Activated naive CD4-positive, alpha-beta T cell treated with anti-CD3 and anti-CD28 coated beads, Interleukin-2, amount 10 ng/mL, durations not matched to agents 7 days and 5 days (primary cell): ENCODE measurements at places on chromosomes 3 and 15.

DNA sequence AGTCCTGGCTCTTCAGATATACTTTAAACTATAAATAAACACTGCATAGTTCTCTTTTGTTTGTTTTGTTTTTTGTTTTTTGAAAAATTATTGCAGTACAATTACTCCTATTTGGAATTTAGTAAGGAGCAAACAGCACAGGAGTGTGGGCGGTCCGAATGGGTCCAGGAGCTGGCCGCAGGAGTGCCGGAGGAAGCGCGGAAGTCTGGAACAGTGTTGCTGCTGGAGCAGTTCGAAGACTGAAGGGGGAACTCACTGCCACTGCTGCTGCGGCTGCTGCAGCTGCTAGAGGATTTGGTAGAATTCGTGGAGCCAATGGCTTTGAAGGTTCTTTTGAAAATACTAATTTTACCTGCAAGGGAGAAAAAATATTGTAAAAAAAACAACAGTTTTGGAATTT, 329.9 kb downstream of the ZNF385D start:
- no peak for DNase-seq

- DNase-seq = peak; percentile 38
These were observed 109.3 kb downstream of the OXNAD1 start for GRCh38 chr3:16374047-16374934.

- no peak for DNase-seq
These were observed 675 bp downstream of the RYR3 start for GRCh38 chr15:33311312-33311971.

- DNase-seq = no peak
These were observed 75.3 kb upstream of the STRIT1 start for GRCh38 chr3:155368786-155369185.

GRCh38 chr3:187875863-187876262, 130.6 kb upstream of the BCL6 start:
- DNase-seq = no peak

GRCh38 chr3:120410541-120410940, 40.3 kb downstream of the FSTL1 start:
- no peak for DNase-seq

DNA sequence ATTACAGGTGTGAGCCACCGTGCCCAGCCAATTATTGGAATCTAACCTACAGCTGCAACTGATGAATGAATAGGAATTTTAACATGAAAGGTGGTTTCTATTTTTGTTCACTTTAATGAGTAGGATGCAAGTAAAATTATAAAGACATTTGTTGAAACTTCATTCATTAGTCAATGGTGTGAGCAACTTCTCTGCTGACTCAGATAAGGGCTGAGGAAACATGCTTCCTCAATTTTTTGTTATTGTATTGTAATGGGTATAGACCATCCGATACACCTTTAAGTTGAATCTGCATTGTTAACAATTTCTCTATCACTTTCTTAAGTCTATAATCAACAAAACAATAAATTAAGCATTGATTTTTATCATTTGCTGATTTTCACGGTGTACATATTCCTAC, 127.8 kb downstream of the STAG1 start:
- DNase-seq = no peak

DNA sequence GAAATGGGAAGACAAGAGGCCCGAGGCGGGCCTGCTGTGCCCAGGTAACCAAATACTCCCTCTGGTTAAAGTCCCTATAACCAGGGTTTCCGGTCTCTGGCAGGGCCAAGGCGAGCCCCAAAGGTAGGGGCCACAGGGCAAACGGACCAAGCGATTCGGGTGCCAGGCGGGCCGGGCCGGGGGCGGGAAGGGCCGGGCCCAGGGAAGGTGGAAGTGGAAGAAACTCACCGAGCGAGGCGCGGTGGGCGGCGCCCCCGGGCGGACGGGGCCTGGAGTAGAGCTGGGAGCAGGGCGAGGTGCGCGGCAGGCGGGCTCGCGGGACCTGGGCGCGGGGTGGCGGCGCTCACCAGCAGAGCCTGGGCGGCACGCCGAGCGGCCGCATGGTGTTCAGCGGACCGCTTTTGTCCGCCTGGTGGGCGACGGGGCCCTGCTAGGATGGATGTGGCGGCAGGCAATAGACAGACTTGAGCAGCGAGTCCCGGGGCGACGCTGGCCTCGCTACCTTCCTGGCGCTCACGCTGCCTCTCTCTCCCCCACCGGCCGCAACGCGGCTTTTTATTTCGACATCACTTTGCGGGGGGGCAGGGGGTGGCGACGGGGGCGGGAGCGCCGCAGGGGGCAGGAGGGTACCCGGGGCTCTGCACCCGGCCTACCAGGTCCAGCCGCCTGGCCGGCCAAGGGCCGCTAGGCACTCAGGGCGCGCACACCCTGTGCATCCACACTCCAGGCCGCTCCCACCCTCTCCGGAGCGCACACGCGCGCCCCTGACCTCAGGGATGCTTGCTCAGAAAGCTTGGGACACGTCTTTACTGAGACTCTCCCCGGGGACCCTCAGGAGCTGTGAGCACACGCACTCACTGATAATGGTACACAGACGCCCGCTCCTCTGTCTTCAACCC, at the start of gene GATA2:
GATA2 (minus strand) TSS at position 531 of the 899 bp plus-strand sequence. CDS start 6,170 bp downstream, outside the sequence.
- DNase-seq = peak; percentile 51

- DNase-seq = peak; percentile 73
These were observed 72.2 kb downstream of the SMAD6 start for GRCh38 chr15:66774001-66774814.

GRCh38 chr3:122943828-122944190, 83.8 kb downstream of the SEMA5B start:
- no peak for DNase-seq

DNA sequence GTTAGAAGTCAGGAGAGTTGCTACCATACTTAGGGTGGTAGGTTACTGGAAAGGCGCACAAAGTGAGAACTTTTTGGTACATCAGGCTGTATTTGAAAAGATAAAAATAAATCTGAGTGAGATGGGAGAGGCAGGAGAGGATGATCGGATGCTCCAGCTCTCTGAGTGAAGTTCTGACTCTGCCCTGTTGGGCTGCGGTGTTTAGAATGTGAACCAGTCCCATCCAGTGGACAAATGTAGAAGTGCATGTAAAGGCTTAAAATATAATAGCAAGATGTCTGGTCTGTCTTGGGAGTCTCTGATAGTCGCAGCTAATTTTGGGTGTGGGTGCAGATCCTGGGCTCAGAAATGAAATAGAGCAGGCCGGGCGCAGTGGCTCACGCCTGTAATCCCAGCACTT, 30.4 kb downstream of the ACKR2 start:
- DNase-seq = peak; percentile 44

DNA sequence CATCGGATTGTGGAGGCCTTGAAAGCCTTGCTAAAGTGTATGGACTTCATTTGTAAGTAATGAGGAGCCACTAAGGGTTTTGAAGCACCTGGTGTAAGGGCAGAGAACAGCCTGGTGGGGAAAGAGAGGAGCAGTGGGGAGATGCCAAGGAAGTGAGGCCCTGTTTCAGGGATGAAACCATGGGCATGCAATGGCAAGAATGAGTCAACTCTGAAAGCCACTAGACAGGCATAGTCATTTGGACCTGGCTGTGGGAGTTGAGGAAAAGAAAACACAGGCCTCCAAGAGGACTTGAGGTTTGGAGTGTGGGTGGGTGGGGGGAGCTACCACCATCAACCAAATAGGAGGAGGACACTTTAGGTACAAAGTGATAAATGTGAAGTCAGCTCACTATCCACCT, 7.6 kb downstream of the XCR1 start:
- no peak for DNase-seq

DNA sequence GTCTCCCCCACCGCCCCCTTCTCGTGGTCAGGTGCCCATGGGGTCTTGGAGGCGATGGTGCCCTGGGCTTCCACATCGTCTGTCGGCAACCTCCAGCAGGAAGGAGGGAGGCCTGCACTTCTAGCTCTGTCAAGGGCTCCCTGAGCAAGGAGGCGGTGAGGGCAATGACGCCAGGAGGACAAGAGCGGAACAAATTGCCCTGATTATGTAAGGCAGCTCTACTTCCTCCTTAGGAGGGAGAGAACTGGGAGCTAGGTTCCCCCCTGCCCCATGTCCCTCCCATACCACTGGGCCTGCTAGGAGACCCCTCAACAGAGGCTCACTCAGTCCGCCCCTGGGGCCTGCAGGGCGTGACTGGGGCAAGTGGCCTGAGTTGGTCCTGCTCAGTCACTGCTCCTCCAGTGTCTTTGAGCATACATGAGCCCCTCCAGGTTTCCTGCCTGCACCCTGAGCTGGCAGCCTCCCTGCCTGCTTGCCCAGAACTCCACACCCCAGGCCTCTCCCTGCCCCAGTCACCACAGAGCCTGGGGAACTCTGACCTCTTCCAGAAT, 56.1 kb downstream of the CACNA2D2 start:
- DNase-seq = no peak

- DNase-seq = peak; percentile 70
These were observed 567 bp downstream of the TOP2B start for GRCh38 chr3:25663869-25664811.

DNA sequence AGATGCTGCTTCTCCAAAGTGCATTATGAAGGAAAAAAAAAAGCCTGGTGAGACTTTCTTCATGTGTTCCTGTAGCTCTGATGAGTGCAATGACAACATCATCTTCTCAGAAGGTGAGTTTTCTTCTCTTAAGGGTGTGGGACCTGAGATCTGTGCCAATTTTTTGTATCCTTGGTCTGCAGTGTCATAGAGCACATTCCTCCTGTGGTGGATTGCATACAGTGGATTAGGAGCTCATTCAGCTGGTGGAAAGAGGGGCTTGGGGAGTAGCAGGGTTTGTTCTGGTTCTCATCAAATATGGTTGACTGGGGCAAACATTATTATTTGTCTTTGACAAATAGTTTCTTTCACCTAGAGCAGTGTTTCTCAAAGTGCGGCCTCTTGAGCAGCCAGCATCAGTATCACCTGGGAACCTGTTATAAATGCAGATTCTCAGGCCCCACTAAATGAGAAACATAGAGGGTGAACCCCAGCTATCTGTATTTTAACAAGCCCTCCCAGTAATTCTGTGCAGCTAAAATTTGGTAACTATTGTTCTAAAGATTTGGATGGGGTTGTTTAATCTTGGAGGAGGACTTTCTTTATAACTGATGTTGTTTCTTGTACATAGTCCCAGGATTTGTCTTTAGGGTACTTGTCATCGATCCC, 44.1 kb downstream of the TGFBR2 start:
- DNase-seq = no peak

- DNase-seq = no peak
These were observed 69.8 kb downstream of the FGF7 start for GRCh38 chr15:49492830-49493229.
